ENCODE measurements at places on chromosomes 12 and 14.

DNA sequence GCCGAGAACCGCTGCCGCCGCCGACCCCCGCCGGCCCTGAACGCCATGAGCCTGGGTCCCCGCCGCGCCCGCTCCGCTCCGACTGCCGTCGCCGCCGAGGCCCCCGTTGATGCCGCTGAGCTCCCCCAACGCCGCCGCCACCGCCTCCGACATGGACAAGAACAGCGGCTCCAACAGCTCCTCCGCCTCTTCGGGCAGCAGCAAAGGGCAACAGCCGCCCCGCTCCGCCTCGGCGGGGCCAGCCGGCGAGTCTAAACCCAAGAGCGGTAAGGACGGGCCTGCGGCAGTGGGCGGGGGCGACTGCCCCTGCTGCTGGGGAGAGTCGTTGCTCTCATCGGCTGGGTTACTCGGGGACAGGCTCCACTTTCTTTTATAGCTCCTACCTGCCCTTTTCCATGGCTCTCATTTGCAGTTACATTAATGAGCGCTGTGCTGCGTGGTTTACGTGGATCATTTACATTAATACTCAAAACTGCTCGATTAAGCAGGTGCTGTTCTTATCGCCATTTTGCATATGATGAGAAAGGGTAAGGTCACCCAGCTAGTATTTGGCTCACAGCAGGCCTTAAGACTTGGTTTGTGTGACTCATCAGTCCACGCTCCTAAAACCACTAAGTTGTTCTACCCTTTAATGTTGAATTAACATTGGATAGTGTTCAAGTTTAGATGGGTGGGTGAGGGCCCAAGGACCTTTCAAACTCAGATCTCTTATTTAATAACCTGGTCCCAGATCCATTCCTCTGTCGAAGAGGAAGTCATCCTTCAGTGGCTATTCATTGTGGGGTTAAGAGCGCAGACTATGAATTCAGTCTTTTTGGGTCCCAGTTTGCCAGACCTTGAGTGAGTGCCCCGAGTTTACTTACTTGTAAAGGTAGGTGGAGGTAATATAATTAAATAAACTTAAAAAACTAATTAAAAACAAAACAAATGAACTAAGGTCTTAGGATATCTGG is 823 bp downstream of the RNF10 start:
- DNase-seq = peak; percentile 66

- DNase-seq = no peak
Measured at GRCh38 chr14:92967346-92967926, 44.5 kb downstream of the CHGA start.

DNA sequence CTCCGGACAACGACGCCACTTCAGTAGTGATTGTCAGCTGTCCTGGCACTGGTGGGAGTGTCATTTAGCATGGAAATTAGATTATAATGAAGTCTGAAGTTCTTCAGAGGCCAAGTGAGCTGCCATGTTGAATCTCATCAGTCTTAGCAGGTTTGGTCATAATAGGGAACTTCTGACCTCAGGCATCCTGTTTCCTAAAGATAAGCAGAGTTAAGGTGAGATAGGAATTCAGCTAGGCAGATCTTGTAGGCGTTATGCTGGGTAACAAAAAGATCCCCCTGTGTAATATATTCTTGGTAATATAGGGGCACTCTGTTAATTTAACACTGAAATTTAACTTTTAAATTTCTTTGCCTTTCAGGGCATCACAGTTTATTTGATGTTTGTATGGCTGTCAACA is 137.5 kb downstream of the CCDC91 start:
- DNase-seq = no peak

DNA sequence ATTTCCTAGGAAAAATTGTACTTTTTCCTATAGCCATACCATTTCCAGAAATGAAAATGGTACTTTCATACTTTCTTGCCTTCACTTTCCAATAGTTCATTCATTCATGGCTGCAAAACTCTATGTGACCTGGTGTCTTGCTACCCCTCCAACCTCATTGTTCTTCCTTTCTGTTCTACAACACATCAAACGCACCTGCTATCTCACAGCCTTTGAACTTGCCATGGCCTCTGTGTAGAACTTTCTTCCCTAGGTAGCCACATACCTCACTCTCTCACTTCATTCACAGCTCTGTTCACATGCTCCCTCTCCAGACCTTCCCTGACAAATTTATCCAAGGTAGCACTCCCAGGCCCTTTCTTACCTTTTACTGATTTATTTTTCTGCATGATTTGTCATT is 149.2 kb downstream of the DUSP6 start:
- no peak for DNase-seq

- peak; percentile 91 for DNase-seq
Measured at GRCh38 chr12:53096089-53096741, 1.3 kb upstream of the IGFBP6 start.

GRCh38 chr12:95443459-95443858 is 30.5 kb upstream of the METAP2 start:
- DNase-seq = no peak

DNA sequence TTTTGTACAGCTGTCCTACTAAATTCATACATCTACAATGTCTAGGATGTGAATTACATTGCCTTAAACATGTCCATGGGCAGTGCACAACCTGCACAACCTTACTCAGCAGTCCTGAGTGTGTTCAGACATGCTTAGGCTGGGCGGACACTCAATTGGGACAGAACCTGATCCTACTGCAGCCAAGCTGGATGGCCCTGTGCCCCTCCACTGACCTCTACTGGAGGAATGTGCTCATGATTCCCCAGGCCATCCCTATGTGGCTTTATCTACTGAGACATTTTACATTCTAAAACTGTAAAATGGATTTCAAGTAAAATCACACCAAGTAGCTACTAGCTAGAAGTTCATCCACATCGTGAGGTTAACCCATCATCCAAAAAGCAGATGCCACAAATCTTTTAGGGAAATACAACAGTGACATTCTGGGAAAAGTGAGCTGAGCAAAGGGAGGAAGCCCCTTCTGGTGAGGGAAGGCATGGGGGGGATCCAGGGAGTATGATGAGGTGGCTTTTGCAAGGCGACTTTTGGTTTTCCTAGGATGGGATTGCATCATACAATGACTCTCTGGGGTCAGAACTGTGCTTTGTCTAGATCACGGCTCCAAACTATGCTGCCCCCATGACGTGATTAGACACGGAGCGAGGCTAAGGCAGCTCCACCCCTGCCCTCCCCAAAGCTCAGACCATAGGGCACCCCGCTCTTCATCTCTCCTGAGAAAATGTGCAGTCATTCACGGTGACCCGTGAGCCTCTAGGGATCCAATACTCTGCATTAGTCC is 911.7 kb upstream of the TMEM132C start:
- peak; percentile 78 for DNase-seq

DNA sequence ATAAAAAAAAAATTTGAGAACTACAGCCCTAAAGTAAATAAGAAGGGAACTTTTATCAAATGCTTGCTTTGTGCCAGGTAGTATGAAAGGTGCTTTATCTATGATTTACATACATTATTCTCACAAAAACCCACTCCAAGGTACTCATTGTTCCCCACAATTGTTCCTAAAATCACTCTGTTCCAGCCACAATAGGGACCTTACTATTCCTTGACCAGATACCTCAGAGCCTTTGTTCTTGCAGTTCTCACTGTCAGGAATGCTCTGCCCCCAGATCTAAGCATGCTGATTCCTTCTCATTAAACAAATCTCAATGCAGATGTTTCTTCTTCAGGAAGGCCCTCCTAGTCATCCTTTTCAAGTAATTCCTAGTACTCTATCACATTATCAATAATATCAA is 60.2 kb downstream of the PPP1R12A start:
- DNase-seq = no peak
